ENCODE measurements at places on chromosomes 7 and 10.
A peak's percentile ranks its signal among the peaks of the same experiment; 100 is the strongest.

DNA sequence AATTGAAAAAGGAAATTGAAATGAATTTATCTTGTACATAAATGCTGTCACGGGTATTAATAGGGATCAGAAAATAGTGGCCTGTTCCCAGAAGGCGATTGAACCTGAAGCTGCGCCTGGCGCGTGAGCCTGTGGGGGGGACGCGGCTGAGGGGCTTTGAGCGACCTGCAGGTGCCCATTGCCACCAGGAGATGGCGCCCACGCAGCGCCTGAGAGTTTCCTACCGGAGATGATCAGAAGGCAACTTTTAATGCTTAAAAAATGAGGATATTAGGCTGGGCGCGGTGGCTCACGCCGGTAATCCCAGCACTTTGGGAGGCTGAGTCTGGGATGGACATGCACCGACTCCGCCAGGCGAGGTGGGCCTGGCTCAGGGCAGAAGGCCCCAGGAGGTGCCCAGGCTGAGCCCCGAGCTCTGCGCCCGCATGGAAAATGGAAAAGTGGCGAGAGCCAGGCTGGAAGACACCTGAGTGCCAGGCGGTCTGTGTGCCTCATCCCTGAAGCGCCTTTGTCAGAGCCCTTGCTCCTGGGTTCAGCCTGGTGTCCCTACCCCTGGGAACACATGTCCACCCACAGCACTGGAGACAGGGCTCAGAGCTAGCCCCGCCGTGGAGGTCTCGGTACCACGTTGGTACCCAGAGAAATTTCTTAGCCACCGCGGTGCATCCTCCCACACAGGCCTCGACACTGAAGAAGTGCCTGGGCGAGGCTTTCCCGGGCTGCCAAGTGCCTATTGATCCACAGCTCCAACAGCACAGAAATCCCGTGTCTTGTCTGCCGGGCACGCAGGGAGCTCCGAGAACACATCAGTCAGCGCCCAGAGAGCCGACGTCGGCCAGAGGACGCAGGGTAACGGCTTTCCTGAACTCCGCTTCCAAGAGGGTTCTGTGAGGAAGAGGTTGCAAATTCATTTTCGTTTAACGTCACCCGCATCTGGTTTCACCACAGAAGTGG lies 117.4 kb downstream of the INPP5A start:
- peak; percentile 21 for DNase-seq

GRCh38 chr10:15588635-15589508 lies 130.8 kb downstream of the ITGA8 start:
- DNase-seq: no peak

DNA sequence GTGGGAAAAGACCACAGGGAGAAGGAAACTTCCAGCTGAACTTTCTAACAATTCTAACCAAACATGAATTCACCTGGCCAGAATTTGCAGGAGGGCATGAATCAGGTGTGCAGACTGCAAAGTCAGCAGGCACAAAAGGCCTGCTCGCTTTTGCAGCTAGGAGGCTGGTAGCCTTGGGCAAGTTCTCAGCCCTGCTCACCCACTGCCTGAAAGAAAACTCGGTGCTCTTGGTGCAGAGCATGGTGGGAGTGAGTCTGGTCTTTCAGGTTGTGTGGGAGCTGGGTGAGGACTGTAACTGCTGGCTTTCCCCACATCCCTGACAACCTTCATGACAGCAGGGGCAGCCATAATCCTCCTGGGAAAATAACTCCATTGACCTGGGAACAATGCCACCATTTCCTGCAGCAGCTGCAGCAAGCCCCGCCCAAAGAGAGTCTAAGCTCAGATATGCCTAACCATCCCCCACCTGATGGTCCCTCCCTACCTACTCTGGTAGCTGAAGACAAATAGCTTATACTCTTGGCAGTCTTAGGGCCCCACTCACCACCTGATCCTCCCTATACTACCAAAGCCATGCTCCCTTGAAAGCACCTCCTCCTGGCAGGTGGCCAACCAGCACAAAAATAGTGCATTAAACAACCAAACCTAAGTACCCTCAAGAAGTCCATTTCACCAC lies 31.6 kb downstream of the ZNF117 start:
- no peak for DNase-seq

DNA sequence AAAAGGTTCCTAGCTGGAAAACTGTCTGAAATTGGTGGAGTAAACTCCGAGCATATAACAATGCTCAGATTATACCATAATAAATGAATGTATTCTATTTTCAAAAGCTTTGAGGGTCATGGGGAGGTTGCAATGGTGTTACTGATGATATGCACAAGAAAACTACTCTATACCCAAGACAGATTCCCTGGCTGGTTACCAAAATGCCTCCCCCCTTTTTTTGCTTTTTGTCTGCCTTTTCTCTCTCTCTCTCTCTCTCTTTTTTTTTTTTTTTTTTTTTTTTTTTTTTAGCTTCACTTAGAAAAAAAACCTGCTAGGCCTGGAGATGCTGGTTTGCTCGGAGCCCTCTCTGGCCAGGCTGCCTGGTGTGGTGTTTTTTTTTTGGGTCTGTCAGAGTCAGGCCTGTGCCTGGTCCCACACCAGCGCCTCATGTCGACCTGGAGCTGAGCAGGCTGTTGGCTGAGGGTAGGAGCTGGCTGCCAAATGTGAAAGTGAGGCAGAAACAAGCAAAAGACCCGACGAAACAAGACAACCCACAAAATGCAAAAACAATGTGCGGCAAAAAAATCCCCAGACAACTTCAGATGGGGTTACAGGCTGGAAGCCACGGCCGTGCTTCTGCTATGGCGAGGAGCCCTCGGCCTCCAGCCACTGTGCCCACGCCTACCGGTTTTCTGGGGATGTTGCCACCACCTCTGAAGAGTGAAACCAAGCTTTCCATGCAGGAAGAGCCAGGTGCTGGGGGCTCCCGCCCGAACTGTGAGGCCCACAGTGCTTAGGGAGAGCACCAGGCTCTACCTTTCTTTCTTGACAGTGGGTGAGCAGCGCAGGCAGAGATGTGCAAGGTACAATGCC lies 59.9 kb upstream of the EFCAB10 start:
- no peak for DNase-seq
